ENCODE measurements at places on chromosomes 7 and 10.

DNA sequence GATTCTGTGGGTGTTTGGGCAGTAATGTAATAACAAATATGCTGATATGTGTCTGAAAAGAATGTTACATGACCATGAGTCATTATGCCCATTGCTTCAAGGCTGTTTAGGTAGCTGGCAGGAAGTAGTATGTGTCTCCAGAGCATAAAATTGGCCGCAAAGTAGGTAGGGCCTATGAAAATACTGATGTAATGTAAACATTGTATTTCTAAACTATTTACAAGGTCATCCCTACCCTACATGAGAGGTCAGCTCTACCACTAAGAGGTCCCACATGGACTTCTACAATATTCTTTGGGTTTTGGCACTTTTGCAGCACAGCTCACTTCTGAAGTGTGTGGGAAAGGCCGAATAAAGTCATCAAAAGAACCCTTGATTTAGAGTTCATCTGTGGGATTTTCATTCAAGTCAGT, 301.9 kb downstream of the AHR start:
- DNase-seq = peak; percentile 87

GRCh38 chr7:36970551-36971514, 246.5 kb upstream of the AOAH start:
- no peak for DNase-seq

- no peak for DNase-seq
These were observed 27.3 kb upstream of the CALD1 start for GRCh38 chr7:134752006-134752760.

DNA sequence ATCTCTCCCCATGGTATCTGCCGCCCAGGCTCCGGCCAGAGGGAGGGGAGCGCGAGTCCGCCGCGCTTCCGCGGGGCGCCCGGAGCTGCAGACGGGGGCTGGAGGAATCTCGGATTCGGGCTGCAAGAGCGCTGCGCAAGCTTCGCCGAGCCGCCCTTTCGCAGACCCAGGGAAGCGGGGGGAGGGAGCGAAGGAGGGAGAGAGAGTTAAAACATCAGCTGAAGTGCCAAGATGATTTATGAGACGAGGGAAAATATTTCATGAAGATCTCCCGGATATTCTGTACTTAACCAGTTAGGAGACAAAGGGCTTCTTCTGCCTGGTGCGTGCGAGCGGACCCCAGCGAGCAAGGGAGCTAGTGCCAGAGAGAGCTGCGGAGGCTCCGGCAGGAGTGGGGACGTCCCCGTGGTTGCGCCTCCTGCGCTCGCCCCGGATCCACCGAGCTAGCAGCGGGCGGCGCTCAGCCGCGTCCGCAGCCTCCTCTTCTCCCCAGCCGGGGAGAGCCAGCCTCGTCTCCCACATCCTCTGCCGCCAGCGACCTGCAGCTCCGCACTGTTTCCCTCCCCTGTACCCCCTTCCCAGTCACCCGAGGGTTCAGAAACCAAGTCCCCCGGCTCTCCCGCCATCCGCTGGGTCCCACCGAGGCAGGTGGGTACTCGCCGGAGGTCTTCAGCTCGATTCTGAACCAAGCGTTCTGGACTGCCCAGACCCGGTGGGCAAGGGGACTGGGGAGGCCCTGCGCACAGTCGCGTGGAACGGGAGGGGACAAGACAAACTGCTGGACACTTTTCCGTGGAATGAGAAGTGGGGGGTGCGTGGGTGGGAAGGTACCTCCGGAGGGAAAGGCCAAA, 1.0 kb upstream of the PAX2 start:
- DNase-seq = no peak

DNA sequence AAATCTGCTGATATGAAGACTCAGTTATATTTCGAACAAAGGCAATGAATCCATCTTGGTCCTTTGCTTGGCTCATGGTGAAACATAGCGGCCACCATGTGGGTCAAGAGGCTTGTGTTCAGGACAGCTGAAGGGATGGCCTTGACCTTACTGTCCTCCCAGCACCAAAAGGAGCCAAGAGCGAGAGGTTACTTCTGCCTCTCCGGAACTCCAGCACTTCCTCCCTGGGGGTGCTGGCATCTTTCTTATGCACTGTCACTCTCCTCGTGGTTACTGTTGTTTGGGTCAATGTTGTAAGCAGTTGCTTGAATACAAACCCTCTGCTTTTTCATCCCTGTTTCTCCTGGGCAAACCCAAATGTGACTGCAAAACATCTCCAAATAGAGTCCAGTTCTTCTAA, 100.6 kb downstream of the RBM20 start:
- DNase-seq = no peak

DNA sequence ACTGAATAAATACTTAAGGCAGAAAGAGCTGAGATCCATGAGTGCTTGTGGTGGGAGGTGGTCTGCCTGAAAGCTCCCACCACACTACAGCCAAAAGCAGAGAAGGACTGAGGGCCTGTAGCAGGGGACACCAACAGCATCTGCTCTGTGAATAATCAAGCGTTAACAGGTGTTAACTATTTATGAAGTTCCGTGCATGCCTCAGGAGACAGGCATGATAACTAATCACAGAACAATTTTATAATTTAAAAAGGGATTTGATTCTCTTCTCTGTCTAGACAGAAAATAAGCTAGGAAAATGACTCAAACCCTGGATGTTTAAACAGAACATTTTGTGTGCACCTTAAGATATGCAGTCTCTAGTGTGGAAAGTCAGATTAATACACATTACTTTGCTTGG, 61.5 kb upstream of the GHITM start:
- DNase-seq = no peak

DNA sequence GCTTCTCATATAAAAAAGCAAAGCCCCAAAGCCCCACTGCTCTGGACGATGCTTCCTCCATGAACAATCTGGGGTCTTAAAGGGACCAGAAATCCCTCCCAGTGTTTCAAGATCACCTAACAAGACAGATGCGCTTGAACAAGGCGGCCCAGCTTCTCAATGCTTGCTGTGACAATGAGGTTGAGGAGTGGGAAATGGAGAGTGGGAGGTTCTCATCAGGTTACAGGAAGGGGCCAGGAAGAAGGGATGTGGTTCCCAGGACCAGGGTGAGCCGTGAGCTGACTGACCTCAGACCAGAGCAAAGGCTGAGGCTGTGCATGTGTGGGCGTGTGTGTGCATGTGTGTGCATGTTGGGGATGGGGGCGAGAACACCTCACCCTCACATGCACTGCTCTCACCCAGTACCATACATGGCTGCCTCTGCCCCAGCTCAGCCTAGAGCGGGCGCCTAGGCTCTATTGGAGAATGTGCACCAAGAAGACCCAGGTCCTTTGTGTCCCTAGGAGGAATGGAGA, 220.8 kb upstream of the GPR26 start:
- no peak for DNase-seq

DNA sequence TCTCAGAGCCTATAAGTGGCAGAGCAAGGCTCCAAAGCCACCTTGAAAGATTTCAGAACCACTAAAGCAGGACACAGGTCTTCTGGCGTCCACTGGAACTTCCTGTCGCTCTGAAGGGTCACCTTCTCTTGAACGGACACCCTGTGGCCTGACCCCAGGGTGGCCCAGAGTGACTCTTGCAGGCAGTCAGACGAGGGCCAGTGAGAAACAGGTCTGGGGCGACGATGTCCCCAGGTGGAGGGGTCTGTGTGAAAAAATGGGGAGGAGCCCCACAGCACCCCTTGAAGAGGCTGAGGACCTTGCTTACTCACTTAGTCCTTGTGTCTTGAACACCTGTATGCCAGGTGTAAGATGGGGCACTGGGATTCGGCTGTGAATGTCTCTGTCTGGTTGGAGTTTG, 946 bp upstream of the RASGEF1A start:
- DNase-seq = no peak

- DNase-seq = no peak
These were observed 86.7 kb downstream of the MAD1L1 start for GRCh38 chr7:2145835-2146580.

DNA sequence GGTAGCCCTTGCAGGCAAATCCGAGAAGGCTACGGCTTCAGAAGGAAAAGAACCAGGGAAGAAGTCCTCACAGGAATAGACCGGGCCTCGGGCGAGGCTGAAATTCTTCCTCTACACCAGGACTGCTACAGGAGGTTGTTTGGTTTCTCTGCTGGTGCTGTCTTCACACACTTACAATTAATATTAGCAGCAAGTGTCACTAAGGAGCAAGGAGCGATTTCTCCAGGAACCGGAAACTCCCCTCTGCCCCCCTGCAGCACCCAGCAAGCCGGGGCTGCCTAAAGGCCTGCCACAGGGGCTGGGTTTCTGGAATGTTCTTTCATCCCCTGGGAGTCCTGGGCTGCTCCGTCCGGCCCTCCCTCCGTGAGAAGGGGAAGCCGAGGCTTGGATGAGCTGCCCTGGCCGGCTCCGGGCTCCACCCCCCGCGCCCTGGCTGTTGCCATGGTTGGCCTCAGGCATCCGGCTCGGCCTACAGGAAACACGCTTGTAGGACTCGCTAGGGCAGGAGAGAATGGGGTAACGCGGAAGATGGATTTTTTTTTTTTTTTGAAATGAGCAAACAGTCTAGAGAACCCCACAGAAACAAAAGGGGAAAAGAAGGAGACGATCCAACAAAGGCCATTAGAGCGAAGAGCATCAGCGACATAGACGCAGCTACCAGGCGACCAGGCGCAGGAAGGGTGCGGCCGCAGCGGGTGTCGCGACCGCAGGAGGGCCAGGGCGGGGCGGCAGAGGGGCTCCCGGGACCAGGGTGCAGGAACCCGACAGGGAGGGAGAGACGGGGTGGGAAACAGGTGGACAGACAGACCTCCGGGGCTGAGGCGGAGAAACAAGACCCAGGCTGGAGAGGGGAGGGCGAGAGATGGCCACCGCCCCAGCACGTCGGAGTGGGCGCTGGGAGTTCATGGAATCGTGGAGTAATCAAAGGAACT, 33.0 kb downstream of the EN2 start:
- DNase-seq = no peak

- no peak for DNase-seq
These were observed 16.4 kb downstream of the KCP start for GRCh38 chr7:128894101-128894440.

- DNase-seq = no peak
These were observed 58.1 kb downstream of the ITGA8 start for GRCh38 chr10:15661574-15661973.

DNA sequence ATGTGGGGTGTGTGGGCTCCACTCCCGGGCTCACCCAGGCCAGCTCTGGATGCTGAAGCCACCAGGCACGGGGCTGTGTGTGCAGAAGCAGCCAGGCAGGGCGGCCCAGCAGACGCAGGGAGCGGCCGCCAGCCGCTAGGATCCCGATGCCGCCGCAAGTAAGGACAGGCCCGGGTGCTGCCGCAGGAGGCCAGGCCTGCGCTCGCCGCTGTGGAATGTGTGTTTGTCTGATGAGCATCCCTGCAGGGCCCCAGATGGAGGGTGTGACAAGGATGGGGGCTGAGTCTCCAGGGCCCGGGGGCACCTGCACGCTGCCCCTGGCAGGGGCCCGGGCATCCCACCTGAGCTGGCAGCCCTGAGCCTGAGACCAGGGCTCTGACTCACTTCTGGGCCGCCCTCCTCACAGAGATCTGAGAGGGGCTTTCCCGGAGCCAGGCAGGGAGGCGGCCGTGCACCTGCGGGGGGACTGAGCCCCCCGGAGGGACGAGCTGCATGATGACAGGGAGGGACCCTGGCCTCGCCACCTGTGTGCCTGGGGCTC, 101.5 kb downstream of the FOXL3 start:
- DNase-seq = no peak

DNA sequence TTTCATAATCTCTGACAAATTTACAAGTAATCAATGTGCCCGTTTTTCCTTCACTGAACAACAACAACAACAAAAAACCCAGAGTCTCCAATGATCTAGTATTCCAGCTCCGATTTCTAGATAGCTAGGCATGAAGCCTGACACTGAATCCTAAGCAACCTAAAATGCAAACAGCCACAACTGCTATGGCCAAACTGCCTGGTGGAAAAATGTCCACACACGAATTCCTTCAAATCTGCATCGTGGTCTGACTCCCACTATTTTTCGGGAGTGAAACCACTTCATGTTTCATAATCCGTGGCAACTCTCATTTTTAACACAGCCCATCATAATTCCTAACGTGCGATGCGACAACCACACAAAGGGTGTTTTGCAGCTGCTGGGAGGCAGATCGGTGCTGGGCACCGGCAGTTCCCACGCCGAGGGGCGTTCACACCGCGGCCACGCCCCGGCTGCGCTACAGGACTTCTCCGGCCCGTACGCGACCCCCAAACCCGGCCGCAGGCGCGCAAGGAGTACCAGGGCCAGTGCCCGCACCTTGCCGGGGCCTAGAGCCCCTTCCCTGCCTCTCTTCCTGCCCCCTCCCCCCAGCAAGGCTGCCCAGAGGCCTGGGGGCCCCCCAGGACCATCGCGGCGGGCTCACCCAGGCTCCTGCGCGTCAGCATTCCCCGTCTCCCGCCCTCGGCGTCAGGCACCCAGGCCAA, 814 bp downstream of the RUFY2 start:
- DNase-seq = peak; percentile 54
